Femur (tissue), 1 donor: ENCODE measurements at places on chromosomes 11 and 22.

GRCh38 chr11:76903325-76903724, 42.6 kb downstream of the ACER3 start:
- DNase-seq: no peak

DNA sequence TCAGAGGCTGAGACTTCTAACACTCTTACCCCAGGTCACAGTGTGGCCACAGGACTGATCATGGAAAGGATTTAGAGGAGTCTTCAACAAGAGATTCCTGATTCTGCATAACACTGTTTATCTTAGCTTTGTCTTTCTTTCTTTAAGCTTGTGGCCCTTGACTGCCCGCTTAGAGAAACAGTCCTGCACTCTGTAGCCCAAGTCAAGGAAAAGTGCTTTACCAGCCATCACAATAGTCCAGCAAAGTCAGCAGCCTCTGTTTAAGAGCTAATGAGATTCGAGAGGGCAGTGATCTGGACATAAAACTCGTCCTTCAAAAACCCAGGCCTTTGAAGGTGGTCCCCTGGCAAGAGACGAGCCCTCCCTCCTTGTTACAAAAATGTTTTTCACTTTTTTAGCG, 30.0 kb downstream of the PRDM10 start:
- no peak for DNase-seq

- DNase-seq: peak; percentile 12
Measured at GRCh38 chr11:2581151-2581930, 118.5 kb downstream of the KCNQ1OT1 start.

GRCh38 chr11:128498721-128499245, 88.6 kb downstream of the ETS1 start:
- DNase-seq: no peak

- DNase-seq: no peak
Measured at GRCh38 chr22:31866918-31867317, 77.4 kb upstream of the YWHAH start.

- DNase-seq: peak; percentile 80
Measured at GRCh38 chr11:65493367-65494176, 5.3 kb upstream of the MALAT1 start.

DNA sequence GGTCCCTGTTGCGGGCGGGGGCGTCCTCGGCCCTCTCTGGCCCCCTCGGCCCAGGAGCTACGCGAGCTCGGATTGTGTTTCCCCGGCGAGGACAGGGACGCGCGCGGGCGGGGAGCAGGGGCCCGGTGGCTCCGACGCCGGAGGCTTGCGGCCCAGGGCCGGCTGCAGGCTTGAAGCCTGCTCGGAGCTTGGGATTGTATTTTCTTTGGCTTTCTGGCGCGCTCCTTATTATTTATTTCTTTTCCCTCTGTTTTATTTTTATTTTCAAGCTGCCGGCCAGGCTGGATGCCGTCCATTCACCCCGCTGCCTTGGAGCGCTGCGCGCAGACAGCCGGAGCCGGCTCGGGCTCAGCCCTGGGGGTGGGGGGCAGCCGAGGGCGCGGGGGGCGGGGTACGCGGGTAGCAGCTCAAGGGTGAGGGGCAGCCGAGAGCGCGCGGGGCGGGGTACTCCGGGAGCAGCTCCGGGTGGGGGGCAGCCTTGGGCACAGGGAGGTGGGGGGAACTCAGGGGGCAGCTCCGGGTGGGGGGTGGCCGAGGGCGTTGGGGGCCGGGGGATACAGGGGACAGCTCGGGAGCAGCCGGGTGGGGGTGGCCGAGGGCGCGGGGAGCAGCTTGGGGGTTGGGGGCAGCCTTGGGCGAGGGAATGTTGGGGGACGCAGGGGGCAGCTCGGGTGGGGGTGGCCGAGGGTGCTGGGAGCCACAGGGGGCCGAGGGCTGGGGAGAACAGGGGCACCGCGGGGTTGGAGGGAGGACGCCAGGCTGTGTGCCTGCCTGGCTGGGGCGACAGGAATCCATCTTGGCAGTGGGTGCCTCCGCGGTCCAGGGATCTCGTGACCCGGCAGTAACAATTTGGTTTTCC, 42.7 kb downstream of the KCNJ1 start:
- peak; percentile 74 for DNase-seq

DNA sequence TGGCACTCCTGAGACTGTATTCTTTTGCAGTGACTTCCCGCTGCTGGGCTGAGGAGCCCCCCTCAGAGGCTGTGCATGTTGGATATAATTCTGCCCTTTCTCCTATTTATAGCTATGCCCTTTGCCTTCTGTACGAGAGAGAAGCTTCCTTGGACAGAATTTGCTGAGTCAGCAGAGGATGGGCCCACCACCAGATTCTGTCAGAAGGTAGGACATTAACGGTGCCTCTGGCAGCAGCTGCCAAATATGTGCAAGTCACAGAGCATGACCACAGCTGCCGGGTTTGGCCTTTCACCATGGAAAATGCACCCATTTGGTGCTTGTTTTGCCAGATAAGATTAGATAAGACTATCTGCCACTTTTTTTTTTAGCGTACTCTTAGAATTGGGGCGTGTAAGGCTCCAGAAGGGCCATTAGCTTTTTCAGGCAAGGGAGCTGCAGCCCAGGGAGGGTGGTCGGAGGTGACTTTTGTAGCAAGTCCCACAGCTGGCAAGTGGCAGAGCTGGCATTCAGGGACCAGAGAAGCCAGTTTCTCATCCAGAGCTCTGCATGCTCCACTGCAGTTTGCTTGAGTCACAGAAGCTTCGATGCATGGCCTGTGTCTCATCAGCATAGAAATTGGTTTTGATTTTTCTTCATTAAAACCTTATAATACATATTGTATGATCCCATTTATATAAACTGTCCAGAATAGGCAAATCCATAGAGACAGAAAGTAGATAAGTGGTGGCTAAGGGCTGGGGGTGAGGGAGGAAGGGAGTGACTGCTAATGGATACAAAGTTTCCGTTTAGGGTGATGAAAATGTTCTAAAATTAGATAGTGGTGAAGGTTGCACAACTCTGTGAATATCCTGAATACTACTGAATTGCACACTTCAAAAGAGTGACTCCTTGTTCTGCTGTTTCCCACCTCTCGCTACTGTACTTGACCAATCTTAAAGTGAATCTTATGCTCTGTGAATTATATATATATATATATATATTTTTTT, 15.8 kb downstream of the UPB1 start:
- DNase-seq: no peak

DNA sequence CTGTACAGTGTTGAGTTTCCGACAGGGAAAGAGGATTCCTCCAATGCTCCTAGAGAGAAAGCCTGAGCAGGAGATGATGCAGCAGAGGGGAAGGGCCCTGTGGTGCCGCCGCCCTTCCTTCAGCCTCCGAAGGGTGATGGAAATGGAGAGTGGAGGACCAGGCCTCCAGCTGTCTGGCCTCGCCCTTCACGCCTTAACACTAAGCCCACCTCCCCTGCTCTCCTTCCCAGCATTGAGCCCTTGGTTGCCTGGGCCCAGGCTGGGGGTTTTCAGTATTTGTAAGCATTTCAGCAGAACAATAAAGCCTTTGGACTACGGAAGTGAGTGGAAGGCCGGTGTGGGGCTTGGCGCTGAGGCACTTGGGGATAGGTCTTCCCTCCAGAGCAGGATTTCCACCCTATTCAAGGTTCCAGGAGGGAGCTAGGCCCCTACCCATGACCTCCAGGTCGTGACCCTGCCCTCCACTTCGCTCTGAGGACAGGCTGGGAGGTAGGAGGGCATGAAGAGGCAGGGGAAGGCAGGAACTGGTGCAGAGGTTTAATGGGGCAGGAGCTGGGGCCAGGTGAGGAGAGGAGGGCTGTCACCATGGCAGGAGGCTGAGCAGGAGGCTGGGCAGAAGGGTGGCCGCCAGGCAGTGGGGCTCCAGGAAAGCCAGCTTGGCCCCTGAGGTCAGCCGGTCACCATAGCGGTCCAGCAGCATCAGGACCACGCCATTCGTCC, 21.6 kb downstream of the TREH start:
- DNase-seq: peak; percentile 24

- peak; percentile 67 for DNase-seq
Measured at GRCh38 chr11:65305501-65306268, 9.0 kb upstream of the CDC42EP2 start.

DNA sequence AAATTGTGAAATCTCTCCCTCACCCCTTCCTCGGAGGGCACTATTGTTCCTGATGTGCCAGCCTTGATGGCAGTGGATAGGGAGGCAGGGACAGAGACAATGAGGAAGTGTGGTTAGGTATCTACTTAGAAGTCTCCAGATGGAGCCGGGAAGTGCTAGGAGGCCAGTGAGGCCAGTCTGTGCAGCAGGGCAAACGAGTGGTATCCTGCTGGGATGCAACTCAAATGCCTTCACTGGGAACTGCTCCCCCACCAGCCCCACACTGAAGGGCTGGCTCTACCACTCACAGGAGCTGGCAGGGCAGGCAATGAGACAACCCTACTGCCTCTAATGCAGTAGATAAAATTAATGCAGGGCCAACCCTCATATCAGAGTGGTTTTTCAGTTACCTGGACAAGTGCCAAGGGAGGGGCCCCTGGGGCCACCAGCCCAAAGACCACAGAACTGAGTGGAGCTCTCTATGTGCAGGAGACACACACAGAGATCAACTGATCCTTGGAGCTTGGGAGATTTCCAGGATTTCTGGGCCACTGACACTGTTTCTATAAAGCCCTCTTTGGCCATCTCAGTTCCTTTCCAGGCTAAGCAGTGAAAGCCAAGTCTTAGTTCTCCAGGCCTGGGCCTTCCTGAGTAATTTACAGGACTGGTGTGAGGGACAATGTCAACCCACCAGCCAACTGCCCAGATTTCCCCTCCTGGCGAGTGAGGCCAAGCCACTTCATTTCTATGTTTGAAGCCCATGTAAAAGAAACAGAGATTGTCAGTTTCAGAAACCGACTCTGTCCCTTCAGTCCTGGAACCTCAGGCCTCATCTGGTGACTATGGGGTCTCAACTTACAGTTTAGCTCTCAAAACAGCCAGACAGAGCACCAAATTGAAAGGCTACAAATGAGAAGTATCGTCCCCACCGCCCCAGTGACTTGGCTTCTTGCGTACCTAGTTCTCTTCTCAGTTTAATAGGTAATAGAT, 4.1 kb downstream of the MIF start:
- DNase-seq: no peak

DNA sequence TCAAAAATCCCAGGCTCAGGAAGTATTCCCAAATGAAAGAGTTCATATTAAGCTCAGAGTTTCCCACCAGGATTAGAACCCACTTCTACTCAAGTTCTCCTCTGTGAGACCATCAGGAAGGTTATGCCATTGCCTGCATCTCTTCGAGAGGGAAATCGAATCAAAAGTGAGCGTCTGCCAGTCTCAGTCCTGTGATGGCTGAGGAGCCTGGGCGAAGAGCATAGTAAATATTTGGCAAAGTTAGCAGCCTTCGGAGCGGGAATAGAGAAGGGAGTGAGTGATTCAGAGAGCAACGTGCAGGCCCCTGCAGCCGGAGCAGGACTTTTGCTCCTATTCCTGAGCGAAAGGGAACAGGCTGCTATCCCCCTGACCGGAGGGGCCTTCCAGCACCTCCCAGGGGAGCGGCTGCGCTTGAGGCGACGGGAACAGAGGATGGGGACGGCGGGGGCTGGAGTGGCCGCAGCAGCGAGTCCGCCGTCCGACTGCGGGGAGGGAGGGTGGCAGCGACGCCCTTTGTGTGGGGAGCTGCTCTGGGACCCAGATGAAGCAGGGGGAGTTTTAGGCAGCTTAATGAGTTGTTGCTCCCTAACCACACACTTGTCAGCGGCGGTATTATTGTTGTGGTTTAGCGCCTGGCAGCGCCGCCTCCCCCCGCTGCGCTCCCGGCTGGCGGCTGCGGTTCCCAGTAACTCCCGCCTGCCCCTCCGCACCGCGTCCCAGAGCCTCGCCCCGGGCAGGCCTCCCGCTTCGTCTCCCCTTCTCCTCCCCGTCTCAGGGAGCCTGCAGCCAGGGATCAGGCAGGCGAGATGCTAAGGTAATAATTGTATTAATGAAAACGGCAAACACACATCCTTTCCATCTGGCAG, 21.7 kb upstream of the NRGN start:
- peak; percentile 26 for DNase-seq

GRCh38 chr11:125170510-125171031, 6.0 kb downstream of the PKNOX2 start:
- peak; percentile 82 for DNase-seq

DNA sequence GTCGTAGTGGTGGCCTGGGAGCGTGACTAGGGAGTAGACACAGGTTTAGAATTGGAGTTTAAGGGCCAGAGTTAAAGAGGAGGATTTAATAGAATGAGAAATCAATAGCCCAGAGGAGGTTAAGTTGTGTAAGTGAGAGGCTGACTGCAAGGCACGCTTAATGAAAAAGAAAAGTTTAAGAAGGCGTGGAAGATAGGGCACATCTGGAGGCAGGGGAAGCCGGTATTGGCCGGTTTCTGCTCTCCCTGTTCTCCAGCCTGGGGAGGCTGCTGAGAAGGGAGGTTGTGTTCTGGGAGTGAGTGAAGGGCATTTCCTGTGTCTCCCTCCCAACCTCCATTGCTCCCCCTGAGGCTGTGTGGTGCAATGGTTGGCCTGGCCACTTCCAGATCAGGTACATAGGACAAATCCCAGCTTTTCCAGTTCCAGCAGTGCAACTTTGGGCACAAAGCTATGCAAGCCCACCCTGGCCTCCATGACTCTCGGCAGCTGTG, 6.3 kb downstream of the GRIK4 start:
- DNase-seq: no peak

- no peak for DNase-seq
Measured at GRCh38 chr11:100965346-100965745, 164.3 kb downstream of the PGR start.

GRCh38 chr11:66247295-66247694, 21.1 kb upstream of the RAB1B start:
- DNase-seq: no peak

DNA sequence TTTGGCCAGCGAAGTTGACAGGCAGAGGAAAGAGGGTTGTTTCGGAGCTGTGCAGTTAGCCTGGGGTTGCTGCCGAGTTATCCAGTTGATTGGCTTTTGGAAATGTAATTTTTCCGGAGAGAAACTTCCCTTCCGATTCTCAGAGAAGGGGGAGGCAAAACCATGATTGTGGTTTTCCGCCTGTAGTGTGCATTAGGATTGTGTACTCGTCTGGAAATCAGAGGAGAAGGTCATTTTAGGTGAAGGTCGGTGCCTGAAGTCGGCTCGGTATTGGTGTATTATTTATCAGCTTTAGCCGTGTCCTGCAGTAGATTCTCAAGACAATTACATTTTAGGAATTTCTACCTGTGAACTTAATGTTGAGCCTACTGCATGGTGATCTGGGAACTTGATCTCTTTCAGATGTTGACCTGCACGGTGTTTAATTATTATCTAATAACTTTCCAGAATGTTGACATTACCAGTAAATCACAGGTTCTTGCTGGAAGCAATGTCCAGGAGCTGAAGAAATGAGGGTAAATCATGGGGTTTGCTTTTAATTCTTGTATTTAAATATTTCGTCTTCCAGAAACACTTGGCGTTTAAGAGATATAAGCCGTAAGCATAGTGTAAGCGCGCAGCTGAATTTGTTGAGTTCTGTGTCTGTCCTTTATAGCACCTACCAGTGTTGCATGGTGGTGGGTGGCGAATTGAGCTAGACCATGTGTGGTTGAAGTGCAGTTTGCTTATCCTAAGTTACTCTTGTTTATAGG, 1.3 kb downstream of the ARHGEF12 start:
- no peak for DNase-seq

GRCh38 chr11:57597461-57597915, at the start of gene SERPING1:
TSS of gene SERPING1 (plus strand) at chr11:57597685. CDS start at chr11:57598271, 586 bp downstream.
- peak; percentile 79 for DNase-seq

GRCh38 chr11:102468616-102469195, 16.1 kb upstream of the TMEM123 start:
- no peak for DNase-seq

GRCh38 chr22:26330971-26331625, 98.0 kb upstream of the ASPHD2 start:
- DNase-seq: peak; percentile 31

- no peak for DNase-seq
Measured at GRCh38 chr22:20088263-20088648, 8.2 kb downstream of the DGCR8 start.
